ENCODE measurements at places on chromosomes 1 and 21. TPM values are rescaled to one million over a fixed set of nuclear protein-coding genes. Genes with fewer than 3 reads are reported as not detected.
A peak's percentile ranks its signal among the peaks of the same experiment; 100 is the strongest.

PKLR gene
- total RNA-seq: not detected

- no peak for DNase-seq
Measured at GRCh38 chr1:171912509-171913175, 71.3 kb downstream of the DNM3 start.

HEYL gene
- not detected for total RNA-seq

TRIM17 gene
- total RNA-seq: not detected

- no peak for DNase-seq
Measured at GRCh38 chr1:7455796-7456721, 315.0 kb upstream of the VAMP3 start.

GRCh38 chr1:78549331-78549730, 58.6 kb downstream of the PTGFR start:
- DNase-seq: no peak

DNA sequence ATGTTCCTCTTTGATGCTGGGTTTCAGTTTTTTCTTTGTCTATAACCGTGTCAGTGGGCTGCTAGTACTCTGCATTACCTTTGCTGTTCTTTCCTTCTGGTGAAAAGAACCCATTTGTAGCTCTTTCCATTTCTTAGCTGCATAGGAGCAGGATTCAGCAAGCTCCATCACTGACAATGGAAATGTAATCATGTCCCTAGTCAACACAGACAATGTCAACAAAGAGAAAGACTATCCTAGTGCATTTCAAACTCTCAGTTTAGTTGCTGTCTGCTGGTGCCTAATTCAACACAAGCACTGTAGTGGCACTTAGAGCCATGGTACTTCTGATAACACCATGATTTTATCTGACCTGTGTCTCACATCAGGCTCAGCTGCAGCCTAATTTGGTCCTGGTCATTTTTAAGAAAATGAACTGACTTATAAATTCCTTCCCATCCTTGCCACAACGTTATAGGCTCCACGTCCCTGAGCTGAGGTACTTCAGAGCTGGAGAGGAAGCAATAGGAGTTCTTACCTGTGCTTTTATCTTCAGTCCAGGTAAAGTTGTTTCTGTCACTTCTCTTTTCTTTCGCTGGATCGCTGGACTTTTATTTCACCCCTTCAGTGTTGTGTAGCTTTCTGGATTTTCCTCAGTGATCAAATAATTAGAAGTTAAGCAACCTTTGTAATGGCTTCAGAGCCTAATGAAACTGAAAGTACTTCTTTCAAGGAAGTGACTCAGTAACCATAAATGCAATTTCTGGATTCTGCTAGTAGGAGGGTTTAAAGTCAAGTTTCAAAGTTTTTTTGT, at the start of gene GBP3:
GBP3 (minus strand) TSS at position 700 of the 793 bp plus-strand sequence. CDS start 2,145 bp downstream, outside the sequence.
- DNase-seq: peak; percentile 70

SIM2 gene
- total RNA-seq: 1.2 TPM

- DNase-seq: peak; percentile 9
Measured at GRCh38 chr1:203839081-203839480, 22.3 kb upstream of the SNRPE start.

PDC gene
- total RNA-seq: not detected

DNA sequence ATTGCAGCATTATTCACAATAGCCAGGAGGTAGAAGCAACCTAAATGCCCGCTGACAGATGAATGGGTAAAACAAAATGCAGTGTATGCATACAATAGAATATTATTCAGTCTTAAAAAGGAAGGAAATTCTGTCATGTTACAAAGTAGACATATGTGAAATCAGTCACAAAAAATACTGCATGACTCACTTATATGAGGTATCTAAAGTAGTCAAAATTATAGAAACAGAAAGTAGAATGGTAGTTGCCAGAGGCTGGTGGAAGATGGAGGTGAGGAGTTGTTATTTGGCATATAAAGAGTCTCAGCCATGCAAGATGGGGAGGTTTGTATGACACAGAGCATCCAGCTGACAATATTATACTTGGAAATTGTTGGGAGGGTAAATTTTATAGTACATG, 43.0 kb upstream of the EGLN1 start:
- DNase-seq: peak; percentile 3

- no peak for DNase-seq
Measured at GRCh38 chr1:65704318-65704717, 88.4 kb upstream of the PDE4B start.

DNA sequence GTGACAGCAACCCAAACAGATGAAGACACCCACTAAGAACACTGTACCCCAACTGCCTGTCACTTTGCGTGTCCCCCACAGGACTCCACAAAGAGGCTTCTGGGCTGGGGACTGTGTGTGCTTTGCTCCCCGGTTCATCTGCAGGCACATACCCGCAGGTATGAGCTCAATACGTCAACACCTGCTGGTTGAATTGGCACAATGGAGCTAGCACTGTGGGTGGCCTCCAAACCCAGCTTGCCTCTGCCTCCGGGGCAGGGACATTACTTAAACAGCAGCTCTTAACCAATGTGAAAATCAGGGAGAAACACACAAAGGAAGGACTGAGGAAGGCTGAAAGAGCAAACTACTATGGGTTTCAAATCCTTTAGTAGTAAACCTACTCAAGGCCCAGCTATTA, 140.2 kb upstream of the TIAM1 start:
- no peak for DNase-seq

- peak; percentile 19 for DNase-seq
Measured at GRCh38 chr1:119773711-119774241, 5.1 kb upstream of the HMGCS2 start.
